Glomerular endothelial cell (primary cell): ENCODE measurements at places on chromosomes 5 and 9. TPM values are rescaled to one million over a fixed set of nuclear protein-coding genes. Genes with fewer than 3 reads are reported as not detected.

- no peak for DNase-seq
Measured at GRCh38 chr5:159511570-159511969, 181.3 kb upstream of the IL12B start.

- DNase-seq = no peak
Measured at GRCh38 chr5:132489871-132490483, 596 bp downstream of the IRF1 start.

- DNase-seq = no peak
Measured at GRCh38 chr5:80234116-80234948, 21.5 kb downstream of the SERINC5 start.

GRCh38 chr9:16136961-16137360 is 584.1 kb downstream of the CCDC171 start:
- DNase-seq = no peak

Gene NTNG2
- total RNA-seq = 0.58 and 0.63 TPM in 2 replicates

GRCh38 chr9:73146111-73146815 is 5.4 kb upstream of the ANXA1 start:
- no peak for DNase-seq

Gene MYOZ3
- 0.53 and 0.93 TPM in 2 replicates for total RNA-seq

DNA sequence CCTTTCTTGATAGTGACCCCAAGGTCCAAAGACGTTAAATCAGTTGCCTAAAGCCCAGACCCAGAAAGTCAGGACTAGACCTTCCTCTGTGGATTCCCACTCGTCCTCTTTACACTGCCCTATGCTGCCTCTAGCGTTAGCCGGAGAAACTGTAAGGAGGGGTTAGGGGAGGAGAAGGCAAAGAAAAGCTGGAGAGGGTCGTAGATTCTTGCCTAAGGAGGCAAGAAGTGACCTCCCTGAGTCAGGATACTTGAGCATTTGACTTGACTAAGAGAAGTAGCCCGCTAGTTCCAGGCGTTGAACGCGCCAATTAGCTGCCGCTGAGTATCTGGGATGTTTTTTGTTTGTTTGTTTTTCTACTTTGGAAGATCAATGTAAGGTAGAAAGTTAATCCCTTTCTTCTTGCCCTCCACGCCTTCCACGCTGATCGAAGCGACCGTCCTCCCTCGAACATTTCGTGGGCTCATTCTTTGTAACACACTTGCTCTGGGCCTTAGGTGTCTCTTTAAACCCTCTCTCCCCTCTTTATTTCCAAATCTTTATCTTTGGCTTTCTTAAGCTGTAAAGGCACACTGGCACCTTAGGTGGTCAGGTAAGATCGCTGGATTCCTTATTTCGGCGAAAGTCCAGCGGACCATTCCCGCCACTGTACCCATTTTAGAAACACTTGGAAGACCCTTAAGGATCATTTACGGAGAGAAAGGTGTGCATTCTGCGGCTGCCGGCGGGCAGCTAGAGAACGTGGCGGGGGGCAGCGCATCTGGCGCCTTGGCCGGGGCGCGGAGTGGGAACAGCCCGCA is 5.1 kb upstream of the RGMB start:
- DNase-seq = no peak

DNA sequence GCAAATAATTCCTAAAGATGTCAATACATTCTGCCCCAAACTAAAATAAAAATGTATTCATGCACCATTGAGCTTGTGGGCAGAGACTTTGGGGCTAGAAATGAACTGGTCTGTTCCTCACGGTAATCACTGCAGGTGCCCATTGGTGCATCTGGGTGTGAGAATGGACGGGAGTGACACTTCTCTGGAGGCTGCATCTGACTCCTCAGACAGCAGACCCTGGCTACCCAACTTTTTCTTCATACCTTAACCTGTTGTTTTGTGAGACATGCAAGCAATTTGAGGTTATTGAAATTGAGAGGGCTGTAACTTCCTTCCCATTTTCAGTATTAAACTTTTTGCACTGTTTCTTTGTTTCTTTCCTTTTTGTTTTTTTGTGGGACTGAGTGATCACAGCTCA is 333.4 kb downstream of the ICE1 start:
- DNase-seq = no peak

- DNase-seq = no peak
Measured at GRCh38 chr5:142972064-142972570, 201.9 kb downstream of the ARHGAP26 start.

DNA sequence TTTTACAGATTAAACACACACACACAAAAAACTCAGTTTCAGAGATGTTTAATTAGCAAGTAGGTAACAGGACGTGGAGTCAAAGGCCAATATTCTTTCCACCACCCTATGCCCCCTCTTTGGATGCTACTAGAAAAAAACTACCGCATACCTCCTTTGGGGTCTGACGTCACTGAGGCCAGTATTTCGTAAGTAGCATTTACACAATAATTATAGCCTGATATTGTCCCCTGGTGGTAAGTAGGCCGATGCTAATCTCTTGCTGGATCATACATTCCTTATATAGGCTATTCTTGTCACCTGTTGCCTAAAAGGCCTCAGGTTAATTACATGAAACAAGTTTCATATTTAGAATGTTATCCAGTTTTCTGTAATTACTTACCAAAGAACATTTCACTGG is 21.0 kb upstream of the SMARCA2 start:
- no peak for DNase-seq

GRCh38 chr9:121577166-121577565 is 74.3 kb upstream of the DAB2IP start:
- no peak for DNase-seq

DNA sequence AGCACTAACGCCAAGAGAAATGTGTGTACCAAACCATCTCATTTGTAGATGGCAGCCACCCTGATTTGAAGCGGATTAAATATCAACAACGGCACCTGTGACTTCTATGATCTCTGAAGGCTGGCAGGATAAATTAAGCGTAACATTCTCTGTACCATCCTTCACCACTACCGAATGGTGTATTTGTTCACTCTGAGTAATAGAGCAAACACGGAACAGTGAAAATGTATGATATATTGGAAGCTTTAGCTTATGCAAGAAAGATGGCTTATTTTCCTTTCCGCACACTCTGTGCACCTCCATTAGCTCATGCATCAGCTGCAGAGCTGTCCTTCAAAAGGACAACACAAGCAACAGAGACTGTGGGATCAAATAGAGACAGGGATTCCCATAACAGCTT is 431.1 kb downstream of the PRELID2 start:
- DNase-seq = no peak

- no peak for DNase-seq
Measured at GRCh38 chr5:124575725-124576124, 170.7 kb downstream of the ZNF608 start.

GRCh38 chr9:13491493-13492424 is 212.3 kb upstream of the MPDZ start:
- DNase-seq = no peak

Gene SFXN1
- 54.1 and 58.6 TPM in 2 replicates for total RNA-seq

Gene CMYA5
- under 0.01 and 0.06 TPM in 2 replicates for total RNA-seq

GRCh38 chr9:70924380-70924779 is 197.0 kb downstream of the TRPM3 start:
- peak; percentile 33 for DNase-seq

Gene TMEM174
- not detected in 2 replicates for total RNA-seq

- no peak for DNase-seq
Measured at GRCh38 chr9:125049212-125050049, 93.9 kb downstream of the SCAI start.

DNA sequence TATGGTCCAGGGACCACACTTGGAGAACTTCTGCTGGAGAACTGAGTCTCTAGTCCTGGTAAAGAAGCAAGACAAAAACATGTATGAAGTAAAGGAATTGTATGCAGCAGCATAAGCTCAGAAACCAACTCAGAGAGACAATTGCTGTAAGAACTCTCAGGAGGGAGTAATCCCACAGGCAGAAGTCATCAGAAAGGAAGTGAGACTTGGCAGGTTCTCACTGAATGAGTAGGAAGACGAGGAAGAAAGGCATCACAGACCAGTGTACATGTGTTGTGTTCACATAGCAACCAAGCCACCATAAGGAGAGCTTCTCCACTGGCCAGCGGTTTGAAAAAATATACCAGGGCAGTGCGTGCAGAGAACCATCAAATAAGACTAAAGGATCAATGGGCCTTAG is 57.9 kb upstream of the FST start:
- no peak for DNase-seq

GRCh38 chr9:84615544-84615943 is 54.0 kb upstream of the NTRK2 start:
- DNase-seq = no peak

Gene ACSL6
- not detected in 2 replicates for total RNA-seq

Gene FGF18
- total RNA-seq = not detected in 2 replicates

DNA sequence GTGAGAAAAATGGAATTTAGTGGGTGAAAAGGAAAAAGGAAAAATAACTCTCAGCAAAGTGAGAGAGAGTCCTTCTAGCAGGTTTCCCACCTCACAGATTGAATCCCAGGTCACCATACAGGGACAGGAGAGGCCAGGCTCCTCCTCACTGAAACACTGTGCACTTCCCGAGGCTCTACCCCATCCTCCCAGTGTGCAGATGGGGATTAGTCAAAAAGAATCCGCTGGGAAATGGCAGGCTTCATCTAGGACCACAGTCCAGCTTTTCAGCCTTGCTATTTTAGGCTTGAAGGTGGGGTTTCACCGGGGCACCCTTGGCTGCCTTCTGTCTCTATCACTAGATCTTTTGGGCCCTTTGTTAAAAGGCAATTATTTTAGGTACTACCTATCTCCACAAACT is 47.8 kb downstream of the YIPF5 start:
- no peak for DNase-seq
